ENCODE measurements at places on chromosomes 16 and 17. TPM values are rescaled to one million over a fixed set of nuclear protein-coding genes. Genes with fewer than 3 reads are reported as not detected.

The C16orf86 gene
- total RNA-seq, result 0.98 TPM

The ORC6 gene
- 1.7 TPM for total RNA-seq

The NPIPB13 gene
- total RNA-seq, result 7.8 TPM

The STX1B gene
- total RNA-seq, result 0.49 TPM

The OTOP3 gene
- not detected for total RNA-seq

The PTGES3L gene
- not detected for total RNA-seq

The ZNF668 gene
- total RNA-seq, result 7.5 TPM

The TLCD3B gene
- total RNA-seq, result not detected

The PCYT2 gene
- 50.4 TPM for total RNA-seq

The ESRP2 gene
- 0.22 TPM for total RNA-seq

The CDK3 gene
- total RNA-seq, result 5.1 TPM

The MYO19 gene
- 76.1 TPM for total RNA-seq

The SLC5A11 gene
- total RNA-seq, result 0.33 TPM

The SPATA32 gene
- total RNA-seq, result not detected

The CWC25 gene
- total RNA-seq, result 37.1 TPM

The NLRC5 gene
- total RNA-seq, result 18.0 TPM

The KCTD19 gene
- total RNA-seq, result not detected

The LPO gene
- total RNA-seq, result not detected

The FBXW10 gene
- total RNA-seq, result not detected

The DCXR gene
- total RNA-seq, result 180 TPM

Data from subcutaneous adipose tissue (tissue), 4 donors.